ENCODE measurements at places on chromosomes 1 and 21.

GRCh38 chr1:65525266-65526048, 105.0 kb downstream of the LEPR start:
- no peak for DNase-seq

DNA sequence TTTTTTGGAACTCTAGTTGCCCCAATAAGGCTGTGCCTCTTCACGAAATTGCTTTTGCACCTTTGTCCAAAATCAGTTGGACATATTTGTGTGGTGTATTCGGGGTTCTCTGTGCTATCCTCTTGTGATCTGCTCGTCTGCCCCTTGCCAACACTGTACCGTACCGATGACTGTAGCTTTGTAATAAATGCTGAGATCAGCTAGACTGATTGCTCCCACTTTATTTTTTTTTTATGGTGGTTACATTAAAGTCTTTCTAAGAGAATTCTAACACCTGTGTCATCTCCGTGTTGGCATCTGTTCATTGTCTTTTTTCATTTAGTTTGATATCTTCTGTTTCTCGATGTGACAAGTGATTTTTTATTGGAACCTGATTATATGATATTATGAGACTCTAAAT, 94.1 kb downstream of the ADARB1 start:
- DNase-seq: no peak

- no peak for DNase-seq
These were observed 45.0 kb upstream of the BCL10 start for GRCh38 chr1:85321237-85321964.

DNA sequence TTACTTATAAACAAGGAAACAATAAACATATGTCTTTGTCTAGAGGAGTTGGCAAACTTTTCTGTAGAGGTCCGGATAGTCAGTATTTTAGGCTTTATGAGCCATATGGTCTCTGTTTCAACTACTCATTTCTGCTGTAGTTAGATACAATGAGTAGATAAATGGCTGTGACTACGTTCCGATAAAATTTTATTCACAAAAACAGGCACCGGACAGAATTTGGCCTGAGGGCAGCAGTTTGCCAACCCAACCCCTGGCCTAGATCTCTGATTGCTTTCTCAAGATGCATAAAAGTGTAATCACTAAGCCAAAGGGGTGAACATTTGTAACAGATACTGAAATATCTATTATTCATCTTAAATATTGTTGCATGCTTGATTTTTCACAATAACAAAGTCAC, 123.1 kb upstream of the ESRRG start:
- DNase-seq: no peak

DNA sequence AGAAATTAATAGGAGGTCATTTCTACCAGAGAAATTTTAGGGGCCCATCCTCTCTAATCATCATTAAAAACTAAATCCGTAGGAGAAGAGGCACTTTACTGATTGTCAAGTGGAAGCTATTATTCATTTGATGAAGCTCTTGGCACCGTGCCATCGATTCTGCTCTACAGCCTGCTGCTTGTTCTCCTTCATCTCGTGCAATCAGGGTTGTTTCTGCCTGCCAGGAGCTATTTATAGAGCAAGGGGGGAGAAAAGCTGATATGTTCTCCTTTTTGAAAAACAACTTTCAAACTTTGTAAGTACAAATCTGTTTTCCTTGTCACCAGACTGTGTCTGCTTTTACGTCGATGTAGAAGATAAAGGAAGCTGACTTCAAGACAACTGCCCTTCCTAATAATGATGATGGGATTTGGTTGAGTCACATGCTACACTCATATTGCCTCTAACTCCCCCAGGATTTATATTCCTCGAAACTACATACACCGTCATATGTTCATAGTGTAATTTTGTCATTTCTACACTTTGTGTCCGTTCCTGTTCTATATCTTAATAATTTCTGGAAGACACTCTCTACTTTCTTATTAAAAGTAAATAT, 169.6 kb upstream of the LHX8 start:
- peak; percentile 3 for DNase-seq

DNA sequence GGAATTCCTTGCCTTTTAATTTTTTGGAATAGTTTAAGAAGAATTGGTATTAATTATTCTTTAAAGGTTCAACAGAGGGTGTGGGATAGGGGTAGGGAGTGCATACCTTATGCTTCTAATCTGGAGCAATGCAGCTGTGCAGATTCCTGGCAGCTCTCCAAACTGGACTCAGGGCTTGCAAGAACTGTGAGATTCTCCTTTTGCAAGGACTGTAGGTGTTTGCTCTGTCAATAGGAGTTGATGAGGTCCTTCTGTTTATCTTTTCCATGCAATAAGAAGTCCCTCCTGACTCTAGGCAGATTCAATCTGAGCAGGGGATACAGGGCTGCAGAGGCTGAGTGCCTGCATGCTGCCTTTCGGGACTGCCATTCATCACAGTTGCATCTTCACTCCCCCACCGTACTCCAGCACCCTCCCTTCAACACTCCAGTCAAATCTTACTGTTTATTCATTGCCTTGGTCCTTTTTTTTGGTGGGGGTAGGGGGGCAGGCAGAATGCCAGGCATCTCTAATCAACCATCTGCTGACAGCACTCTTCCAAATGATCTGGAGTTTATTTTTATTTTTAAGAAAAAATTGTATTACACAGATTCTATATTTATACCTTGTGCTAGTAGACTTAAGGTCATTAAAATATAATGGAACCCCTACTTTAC, 122.3 kb downstream of the DISC1 start:
- peak; percentile 2 for DNase-seq

GRCh38 chr1:244316986-244317655, 134.6 kb downstream of the ADSS2 start:
- DNase-seq: no peak

GRCh38 chr1:228691926-228692325, 43.4 kb upstream of the RHOU start:
- DNase-seq: no peak

DNA sequence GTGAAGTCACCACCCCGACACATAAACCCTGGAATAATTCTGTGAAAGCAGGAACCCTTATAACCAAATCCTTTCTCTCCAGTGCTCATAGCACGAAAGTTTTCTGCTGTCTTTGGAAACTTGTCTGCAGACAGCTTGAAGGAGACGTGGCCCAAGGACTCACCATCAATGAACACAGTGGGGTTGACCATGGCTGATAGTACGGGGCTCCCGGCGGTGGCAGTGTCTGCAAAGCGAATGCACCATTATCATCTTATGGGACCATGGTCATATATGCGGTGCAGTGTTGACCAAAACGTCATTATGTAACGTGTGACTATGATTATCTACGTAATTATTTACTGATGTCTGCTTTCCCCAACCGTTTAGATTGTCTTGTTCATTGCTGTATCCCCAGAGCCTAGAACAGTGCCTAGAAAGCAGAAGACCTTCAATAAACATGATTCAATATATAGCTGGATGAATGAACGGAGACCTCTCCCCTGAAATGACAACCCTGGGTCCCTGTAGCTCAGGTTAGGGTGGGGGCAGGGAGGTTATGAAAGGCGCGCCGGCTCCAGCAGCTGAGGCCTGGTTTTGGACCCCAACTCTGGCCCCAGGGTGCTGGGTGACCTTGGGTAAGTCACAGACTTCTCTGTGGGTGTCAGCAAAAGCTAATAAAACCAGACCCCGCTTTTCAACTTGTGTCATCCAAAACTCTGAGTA, 128.4 kb upstream of the ZBTB40 start:
- no peak for DNase-seq

- DNase-seq: no peak
These were observed 91.6 kb downstream of the KAZN start for GRCh38 chr1:14689996-14690615.

GRCh38 chr1:14571810-14572767, 26.4 kb upstream of the KAZN start:
- DNase-seq: peak; percentile 44

DNA sequence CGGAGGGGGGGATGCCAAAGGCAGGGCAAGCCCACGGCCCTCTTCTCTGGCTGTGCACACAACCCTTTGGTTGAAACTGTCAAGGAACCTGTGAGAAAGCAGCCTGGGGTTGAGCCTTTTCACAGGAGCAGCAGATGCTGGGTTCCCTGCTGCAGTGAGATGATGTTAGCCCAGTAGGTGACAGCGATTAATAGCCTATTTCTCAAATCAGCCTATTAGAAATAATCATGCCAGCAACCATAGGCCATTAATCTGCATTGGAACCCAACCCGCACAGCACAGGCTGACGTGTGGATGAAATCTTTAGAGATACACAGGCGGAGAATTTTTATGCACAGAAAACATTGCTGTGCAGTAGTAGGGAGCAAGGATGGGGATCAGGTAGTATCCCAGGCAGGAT, 637.5 kb downstream of the AJAP1 start:
- no peak for DNase-seq

DNA sequence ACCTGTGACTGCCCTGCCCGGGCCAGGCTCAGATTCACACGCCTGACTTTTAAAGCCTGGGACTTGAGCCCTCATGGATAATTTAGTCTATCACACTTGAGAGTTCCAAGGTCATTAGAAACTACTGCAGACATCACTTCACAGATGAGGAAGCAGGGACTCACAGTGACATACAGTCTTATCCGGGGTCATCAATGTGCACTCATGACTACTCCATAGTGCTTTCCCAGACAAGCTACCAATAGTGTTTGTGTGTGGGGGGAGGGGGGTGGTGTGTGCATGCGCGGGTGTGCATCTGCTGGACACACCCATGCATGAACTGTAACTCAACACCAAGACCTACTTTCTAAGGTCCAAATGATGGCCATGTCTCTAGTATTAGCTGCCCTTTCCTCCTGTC, 16.1 kb upstream of the SLC5A9 start:
- no peak for DNase-seq

DNA sequence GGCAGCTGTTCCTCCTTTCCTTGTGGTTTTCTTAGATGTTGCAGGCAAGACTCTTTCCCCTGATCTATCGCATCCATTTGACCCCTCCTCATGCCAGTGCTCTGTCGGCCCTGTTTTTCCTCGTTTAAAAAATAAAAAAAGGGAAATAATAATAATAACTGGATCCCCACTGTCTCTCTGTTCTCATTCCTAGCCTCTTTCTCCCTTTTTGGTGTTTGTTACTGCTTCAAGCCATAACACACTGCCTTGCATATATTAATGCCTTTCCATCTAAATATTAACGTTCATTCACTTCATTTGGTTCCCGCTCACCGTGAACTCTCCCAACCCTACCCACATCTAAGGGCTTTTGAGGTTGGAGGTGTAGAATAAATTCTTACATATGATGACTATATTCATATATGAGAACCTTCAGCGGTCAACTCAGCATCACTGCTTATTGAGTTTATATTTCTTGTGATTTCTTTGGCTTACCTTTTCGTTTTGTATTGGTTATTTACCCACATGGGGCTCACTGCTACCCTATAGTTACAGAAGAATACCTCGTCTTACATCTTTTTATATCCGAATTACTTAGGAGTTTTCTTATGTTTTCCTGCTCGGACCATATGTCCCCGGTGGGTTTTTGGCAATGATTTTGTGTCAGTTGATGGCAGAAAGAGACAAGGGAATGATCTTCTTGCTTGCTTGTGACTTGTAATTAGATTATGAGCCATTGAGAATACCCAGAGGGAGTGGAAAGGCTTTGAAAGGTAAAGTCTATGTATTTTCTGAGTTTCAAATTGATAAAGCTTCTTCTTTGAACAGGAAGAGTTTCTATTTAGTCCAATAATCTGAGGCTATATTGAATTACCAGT, 805 bp downstream of the ATG4C start:
- DNase-seq: no peak

DNA sequence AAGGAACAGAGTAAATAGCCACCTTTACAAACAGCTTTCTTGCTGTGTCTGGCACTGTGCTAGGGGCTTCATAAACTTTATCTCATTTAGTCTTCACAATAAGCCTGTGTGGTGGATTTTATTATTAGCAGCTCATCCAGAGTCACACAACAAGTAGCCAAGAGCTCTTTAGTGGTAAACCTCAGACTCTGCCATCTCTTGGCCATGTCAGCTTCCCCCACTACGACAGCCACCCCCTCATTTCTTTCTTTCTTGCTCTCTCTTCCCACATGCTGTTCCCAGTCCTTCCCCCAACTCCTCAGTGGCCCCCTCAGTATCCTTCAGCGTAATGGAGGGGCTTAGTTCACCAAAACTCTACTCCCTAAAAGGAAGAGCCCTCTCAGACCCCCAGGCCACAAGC, 1.2 kb upstream of the ZNF683 start:
- DNase-seq: no peak

GRCh38 chr1:17163789-17164666, 40.9 kb upstream of the PADI1 start:
- no peak for DNase-seq

DNA sequence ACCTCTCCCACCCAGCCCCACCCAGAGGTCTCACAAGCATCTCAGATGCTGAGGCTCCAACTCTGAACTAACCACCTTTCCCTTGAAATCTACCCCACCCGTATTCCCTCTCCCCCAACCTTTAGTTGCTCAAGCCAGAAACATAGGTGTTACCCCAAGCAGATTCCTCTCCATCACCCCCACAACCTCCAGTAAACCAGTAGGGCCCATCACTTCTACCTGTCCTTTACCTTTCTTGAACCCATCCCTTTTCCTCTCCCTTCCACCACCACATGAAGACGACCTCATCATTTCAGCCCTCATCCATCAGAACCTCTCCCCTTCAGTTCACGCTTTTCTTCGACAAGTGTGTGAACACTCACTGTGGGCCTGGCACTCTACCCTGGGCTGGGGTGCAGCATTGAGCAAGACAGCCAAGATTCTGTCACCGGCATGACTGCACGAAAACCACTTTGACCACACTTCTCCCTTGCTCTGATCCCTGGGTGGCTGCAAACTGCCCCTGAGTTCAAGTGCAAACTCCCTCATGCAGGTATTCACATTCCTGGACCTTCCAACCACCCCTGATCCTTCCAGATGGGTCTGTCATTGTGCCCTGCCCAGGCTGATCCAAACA, 65.5 kb upstream of the LAPTM5 start:
- DNase-seq: no peak

Data from substantia nigra (tissue), 51 donors.